ENCODE measurements at places on chromosomes 16 and 17.

DNA sequence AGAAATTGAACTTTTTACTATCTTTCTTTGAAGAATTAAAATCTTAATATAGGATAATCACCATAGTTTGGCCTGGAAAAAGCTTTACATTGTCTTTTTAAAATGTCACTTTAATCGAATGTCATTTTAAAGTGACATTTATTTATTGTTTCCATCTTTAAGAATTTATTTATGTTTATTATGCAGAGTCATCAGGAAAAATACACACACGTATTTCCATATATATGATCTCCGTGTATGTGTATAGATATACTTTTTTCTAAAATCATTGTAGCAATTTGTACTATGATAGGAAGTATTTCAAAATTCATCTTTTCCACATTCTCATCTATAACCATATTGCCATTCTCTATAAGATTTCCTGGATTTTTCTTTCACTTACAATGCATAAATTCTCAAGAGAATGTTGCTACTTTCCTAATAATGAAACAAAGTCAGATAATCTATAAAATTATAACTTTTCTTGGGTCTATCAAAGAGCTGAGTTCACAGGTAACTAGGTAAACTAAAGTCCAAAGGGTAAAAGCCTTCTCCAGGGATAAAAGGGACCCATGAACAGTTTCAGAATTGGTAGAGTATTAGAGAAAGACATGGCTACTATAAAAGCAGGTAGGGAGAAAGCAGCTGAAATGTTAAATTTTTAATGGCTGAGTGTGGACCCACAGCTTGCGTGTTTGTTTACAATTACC lies 11.9 kb downstream of the ABCA8 start:
- DNase-seq: no peak

DNA sequence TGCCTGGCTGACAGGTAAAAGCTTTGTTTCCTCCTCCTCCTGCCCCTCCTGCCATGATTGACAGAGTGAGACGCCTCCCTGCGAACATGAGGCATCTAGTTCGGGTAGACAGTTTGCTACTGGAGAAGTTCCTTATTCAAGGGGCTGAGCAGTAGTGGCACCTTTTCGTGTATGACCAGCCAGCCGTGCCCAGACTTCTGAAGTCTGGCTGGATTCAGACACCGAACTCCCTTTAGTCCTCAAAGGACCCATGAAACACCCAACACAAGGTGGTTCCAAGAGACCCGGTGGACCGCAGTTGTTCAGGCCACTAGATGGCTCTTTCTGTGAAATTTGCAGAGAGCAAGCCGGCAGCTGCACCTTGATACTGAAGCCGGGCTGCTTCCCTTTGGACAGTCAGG lies 192.8 kb downstream of the XYLT1 start:
- no peak for DNase-seq

- DNase-seq: no peak
Observed at GRCh38 chr16:67560827-67561342, 1.4 kb upstream of the CTCF start.

GRCh38 chr17:48605409-48605919 lies 678 bp upstream of the HOXB6 start:
- no peak for DNase-seq

- DNase-seq: no peak
Observed at GRCh38 chr17:70078549-70078948, 3.5 kb downstream of the KCNJ16 start.

DNA sequence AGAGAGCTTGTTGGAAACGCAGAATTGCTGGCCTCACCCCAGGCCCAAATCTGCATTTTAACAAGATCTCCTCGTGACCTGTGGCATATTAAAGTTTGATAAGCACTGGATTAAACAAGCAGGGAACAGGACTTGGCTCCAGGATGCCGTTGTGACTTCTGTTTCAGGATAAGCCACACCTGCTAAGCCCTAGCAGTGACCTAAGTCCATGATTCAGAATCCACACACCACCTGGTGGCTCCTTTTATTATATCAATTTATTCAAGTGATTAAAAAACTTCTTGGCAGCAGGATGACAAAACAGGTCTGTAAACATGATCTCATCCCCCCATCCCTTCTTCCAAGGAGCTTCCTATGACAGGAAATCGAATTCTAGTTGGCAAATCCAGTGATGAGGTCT lies 9.1 kb downstream of the NAGPA start:
- no peak for DNase-seq

DNA sequence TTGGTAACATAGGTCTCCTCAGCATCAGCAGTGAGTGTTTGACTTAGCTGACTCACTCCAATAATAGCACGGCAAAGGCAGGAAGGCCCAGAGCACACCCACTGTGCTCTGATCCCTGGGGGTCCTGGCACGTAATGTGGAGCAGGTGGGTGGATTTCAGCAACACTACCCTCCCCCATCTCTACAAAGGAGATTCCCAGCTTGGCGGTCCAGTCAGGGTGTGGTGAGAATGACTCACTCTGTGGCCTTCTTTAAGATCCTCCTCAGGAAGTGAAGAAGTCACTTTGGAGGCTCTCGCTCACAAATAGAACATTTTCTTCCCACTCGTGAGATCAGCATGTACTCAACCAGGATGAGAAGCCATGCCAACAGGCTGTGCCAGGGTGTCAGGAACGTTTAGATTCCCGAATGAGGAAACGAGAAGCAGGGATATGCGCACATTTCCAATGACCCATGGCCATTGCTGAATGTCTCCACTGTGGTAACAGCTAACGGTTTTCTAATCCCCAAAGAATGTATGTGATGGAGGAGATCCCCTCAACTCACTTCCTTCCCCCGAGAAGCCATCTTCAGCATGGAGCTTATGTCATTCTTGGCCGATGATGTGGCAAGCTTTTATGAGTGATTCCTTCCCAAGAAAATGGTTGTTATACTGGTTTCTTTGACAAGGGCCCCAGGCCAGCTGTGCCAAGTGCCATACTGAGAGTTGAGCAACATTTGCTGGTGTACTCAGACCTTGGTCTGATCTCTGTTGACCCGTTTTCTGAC lies 365.2 kb downstream of the C16orf95 start:
- no peak for DNase-seq

DNA sequence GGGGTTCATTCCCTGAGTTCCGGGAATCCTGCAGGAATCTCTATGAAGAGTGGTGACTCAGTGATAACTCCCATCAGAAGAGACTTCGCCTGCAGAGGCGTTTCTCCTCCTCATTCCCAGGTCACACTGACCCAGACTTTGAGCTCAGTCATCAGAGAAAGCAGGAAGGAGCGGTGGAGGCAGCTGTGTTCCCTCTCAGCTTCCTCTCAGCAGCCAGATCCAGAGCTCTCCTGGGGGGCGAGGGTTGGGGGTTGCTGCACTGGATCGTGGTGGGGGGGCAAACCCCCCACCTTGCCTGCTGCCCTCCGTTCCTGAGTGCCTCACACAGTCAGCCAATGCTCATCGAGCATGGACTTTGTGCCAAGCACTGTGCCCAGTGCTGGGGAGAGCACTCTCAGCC lies 271.2 kb downstream of the CBLN1 start:
- no peak for DNase-seq

- no peak for DNase-seq
Observed at GRCh38 chr17:67784364-67785121, 40.8 kb upstream of the BPTF start.

DNA sequence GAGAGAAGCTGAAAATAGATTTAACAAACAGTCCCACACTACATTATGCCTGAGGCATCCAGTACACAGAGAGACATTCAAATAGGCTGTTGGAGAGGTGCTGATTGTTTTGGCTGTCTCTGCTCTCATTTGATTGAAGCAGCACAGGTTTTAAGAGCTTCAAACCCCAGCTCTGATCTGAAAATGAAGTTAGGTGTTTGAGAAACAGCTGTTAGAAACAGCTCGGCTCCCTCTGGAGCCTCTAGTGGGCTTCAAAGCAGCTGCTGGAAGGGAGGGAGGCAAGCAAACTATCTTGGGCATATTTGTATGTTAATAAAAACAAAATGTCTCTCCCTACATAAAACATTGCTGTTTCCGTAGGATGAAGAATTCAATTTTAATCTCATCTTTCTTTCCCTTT lies 607.3 kb upstream of the GOT2 start:
- no peak for DNase-seq

DNA sequence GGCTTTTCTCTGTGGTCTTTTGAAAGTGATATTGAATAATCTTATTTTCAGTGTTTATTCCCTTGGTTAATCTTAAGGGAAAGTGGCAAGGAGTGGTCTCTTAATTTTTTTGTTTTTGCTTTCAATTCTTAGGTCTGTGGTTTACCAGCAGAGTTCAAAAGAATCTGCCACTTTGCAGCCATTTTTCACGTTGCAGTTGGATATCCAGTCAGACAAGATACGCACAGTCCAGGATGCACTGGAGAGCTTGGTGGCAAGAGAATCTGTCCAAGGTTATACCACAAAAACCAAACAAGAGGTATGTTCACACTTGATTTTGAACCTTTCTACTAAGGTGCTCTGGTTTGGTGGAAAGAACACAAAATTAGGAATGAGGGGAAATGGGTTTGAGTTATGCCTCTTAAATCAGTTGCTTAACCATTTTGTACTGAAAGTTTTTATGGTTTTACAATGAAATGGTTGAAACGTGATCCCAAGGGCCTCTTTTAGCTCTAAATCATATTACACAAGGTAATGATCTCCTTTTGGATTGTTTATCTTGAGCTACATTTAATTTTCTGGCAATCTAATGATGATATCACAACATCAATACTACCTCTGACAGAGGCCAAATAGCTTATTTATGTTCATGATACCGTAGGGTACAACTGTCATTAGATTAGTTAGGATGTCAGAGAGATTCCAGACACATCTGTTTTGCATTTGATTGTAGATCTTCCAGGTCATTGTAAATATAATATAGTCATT lies 51.6 kb upstream of the CRISPLD2 start:
- DNase-seq: no peak

DNA sequence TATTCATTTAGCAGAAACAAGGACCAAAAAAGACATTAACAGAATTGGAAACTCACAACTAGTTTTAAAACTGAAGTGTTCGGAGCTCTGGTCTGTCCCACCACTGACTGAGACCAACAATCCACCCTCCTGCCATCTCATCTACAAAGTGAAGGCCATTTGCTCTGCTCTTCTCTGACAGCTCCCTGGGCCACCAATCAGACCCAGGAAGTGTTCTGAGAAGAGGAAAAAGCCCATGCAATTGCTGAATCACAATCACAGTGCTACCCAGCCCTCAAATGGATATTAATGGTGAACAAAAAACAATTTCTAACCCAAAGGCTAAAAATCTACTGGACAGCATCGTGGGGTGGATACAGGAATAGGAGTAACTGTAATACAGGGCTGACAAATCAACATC lies 2.1 kb downstream of the RPL23 start:
- no peak for DNase-seq

DNA sequence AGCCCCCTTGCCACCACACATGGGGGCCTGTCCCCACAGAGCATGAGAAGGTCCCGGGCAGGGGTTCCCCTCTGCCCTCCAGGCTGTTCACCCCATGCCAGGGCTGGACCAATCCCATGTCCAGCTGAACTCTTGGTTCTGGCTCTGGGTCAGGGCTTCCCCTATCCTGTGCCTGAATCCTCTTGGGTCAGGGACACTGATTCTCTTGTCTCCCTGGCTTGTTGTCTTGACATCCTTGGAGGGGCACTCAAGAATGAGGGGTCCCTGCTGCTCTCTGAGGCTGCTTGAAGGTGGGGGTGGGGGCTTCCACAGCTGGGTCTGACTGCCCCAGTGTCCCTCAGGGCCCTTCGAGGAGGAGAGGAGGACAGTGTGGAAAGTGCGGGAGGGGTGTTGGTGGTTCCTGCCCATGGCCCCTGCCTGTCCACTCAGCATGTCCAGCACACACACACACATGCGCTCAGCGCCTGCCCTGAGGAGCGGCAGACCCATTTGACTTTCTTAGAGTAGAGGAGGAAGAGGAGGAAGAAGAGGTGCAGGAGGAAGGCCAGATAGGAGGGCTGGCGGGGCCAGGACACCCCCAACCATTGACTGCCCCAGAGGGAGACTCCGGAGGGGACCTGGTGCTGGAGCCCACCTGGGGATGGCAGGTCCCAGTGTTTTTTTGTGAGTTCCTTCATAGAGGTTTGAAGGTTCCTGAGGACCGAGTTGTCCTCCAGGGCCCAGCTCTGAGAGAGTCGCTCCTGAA lies 47.0 kb downstream of the TNFRSF13B start:
- no peak for DNase-seq

- DNase-seq: no peak
Observed at GRCh38 chr17:9255833-9256232, 234.5 kb downstream of the NTN1 start.

- DNase-seq: no peak
Observed at GRCh38 chr16:69031877-69032301, 73.6 kb upstream of the HAS3 start.

- DNase-seq: no peak
Observed at GRCh38 chr17:62860962-62861873, 53.1 kb upstream of the MARCHF10 start.

DNA sequence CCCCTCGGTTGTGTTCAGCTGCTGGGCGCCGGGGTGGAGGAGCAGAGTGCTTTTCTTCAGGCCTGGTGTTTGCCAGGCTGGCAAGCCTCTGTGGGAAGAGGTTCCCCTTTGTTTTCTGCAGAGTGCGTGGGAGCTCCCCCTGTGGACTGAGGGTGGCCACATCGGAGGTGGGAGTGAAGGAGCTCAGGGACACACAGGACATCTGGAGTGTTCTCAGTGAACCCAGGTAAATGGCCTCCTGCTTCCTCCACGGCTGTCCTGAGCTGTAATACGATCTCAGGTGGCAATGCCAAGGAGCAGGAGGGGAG lies 39.2 kb upstream of the IRF8 start:
- no peak for DNase-seq

DNA sequence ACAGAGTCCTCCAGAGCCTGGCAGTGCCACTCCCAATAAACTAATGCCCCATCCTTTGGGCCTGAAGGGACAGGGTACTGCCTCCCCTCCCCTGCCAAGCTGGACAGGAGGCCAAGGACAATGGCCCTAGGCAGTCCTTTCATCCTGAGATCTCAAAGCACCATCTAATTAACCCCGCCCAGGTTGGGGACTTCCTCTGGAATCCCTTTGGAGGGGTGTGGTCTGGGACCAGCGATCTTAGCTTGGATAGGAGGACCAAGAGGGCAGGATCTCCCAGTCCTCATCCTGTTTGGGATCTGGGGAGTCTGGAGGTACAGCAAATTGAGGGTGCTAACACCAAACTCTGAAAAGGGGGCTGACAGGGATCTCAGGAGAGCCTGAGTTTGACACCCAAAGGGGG lies 18.2 kb upstream of the SP6 start:
- DNase-seq: no peak

DNA sequence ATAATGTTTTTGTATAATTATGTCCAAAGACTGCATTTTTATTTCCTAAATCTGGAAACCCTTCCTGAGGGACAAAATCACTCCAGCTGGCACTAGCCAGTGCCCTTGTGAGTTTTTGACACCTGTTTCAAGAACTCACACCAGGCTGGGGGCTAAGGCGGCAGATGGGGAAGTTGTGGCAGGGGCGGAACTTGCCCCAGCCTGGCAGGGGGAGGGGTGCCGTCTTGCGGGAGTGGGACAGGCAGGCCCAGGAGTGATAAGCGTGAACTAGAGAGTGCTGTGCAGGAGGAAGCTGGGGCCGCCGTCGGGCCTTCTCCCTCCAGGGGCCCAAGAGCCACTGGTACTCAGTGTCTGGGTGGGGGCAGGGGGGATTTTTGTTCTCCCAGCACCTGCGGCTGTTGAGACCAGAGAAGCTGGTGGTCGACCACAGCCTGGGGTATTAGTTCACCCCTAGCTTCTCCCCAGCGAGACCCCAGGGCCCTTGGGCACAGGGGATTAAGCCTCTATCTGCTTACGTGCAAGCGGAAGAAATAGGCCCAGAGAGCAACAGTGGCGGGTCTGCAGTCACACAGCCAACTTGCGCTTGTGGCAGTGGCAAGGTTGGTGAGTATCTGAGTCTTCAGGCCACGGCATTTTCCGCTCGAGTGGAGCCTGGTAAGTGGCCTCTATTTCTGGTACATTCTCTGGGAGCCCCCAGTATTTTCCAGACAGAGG lies 40.2 kb upstream of the PLCG2 start:
- no peak for DNase-seq
